Stimulated activated CD8-positive, alpha-beta memory T cell treated with anti-CD3 and anti-CD28 coated beads, Interleukin-4, amount 100 ng/mL, for 1 hour (primary cell): ENCODE measurements at places on chromosomes 3 and 15.

DNA sequence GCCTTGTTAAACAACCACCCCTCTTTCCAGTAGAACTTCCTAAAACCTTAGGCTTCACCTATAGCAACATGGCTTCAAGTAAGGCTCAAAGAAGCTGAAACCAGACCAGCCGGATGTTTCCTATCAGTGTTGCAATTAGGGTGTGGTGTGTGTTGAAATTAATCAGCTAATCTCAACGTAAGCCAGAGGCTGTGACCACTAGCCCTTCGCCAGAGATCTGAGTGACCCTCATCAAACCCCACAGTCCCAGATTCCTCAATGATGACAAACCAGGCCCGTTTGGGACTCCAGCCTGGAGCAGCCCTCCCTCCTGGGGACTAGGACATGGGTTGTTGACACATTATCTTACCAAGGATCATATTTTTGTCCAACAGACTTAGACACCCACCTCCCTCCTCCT is 27.3 kb downstream of the CYP11A1 start:
- DNase-seq, result no peak

- no peak for DNase-seq
Measured at GRCh38 chr15:55998478-55998877, 5.1 kb upstream of the NEDD4 start.

DNA sequence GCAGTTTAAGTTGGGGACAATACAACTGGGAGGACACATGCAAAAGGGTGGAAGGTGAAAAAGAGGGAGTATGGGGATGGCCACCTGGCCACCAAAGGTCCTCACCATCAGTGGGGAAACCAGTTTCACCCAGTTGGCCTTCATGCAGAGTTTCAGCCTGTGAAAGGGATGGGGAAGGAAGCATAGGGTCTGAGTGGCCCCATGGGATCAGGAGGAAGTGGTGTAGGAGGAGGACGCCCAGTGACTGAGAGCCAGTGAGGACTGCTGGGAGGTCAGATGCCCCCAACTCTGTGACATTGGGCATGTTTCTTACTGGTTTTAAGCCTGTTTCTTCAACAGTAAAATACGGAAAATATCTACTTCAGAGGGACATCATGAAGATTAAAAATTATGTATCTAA is 16.3 kb downstream of the BCL2A1 start:
- no peak for DNase-seq

- no peak for DNase-seq
Measured at GRCh38 chr3:111331912-111332311, 210.1 kb upstream of the CD96 start.

DNA sequence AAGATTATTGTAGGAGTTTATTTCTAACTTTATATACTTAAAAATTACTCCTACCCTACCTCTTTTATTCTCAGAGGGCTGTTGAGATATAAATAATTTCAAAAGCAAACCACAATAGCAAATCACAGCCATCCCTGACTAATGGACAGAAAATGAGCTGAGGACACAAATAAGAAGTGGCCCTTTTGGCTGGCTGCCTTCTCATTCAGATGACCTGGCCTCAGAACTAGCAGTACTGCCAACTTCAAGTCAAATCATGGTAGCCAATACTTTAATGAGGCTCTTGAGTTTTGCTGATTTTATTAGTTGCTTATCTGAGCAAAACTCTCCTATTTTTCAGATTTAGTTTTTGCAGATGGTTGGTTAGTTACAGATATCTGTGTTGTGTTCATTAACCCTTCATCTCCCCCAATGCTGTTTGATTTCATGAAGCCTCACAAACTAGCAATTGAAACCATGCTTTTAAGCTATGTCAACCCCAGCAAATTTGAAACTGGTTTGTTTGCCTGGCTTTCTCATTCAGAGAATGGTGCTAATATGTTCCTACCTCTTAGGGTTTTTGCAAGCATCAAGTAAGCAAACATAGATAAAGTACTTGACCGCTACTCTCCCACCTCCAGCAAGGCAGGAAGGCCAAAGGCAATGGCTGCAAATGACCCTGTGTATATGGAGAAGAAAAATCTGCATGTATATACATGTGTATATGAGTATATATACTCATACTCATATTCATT is 73.4 kb upstream of the HACD2 start:
- no peak for DNase-seq

DNA sequence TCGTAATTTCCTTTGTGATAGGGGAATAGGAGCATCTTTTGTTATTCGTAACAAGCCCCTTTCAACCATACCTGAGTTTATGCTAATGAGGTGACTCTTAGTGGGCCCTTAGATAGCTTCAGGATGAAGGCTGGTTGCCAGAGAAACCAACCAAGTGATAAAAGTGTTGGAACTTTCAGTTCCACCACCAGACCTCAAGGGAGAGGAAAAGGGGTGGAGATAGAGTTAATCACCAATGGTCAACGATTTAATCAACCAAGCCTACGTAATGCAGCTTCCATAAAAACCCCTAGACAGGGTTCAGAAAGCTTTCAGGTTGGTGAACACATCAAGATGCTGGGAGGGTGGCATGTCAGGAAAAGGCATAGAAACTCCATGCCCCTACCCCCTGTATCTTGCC is 33.0 kb downstream of the HERC1 start:
- no peak for DNase-seq

GRCh38 chr3:87191641-87192040 is 35.5 kb upstream of the CHMP2B start:
- DNase-seq, result no peak

GRCh38 chr3:81565041-81565440 is 196.4 kb downstream of the GBE1 start:
- DNase-seq, result no peak
